ENCODE measurements at places on chromosomes 2 and 18.

- peak; percentile 17 for DNase-seq
These were observed 37.1 kb upstream of the ZCCHC2 start for GRCh38 chr18:62485684-62486083.

DNA sequence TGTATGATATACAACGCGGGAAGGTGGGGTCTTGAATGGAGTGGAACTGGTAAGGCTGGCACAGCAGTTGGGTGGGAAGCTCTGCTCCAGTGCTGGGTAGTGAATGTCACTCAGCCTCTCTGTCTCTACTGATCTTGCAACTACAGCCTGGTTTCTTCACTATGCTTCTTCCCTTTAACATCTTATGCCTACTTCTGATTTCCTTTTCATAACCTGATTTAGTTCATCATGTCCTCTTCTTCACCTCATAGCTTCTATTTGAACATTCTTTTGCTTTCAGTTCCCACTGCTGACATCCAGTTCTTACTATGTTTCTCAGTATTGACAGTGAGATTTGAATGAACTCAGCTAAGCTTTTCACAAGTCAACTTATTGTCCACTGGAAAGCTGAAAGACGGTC is 286.2 kb downstream of the ARL6IP6 start:
- DNase-seq: no peak

- peak; percentile 70 for DNase-seq
These were observed 72.3 kb downstream of the LDLRAD4 start for GRCh38 chr18:13290856-13291271.

- DNase-seq: no peak
These were observed 48.4 kb upstream of the APCDD1 start for GRCh38 chr18:10405816-10406663.

- no peak for DNase-seq
These were observed 11.4 kb downstream of the THNSL2 start for GRCh38 chr2:88181511-88181910.
